ENCODE measurements at places on chromosomes 5 and 9. TPM values are rescaled to one million over a fixed set of nuclear protein-coding genes. Genes with fewer than 3 reads are reported as not detected.

The IFNA2 gene
- not detected for total RNA-seq

The SNX24 gene
- 3.4 TPM for total RNA-seq

The GKAP1 gene
- total RNA-seq: 6.9 TPM

The PCDHGC4 gene
- total RNA-seq: not detected

The LHFPL2 gene
- 2.8 TPM for total RNA-seq

The FOXD4L4 gene
- 0.55 TPM for total RNA-seq

The TLX3 gene
- not detected for total RNA-seq

The CCL27 gene
- total RNA-seq: 0.43 TPM

The LRRC70 gene
- total RNA-seq: 0.86 TPM

The CTNNA1 gene
- total RNA-seq: 24.2 TPM

The FAM53C gene
- 29.3 TPM for total RNA-seq

The GALNT12 gene
- 12.6 TPM for total RNA-seq

The SLC6A7 gene
- total RNA-seq: not detected

The TAS2R1 gene
- total RNA-seq: not detected

The PCDHA9 gene
- total RNA-seq: not detected

The LCN6 gene
- not detected for total RNA-seq

The ROR2 gene
- 0.08 TPM for total RNA-seq

The CER1 gene
- not detected for total RNA-seq

The SPINK1 gene
- not detected for total RNA-seq

The IFNA5 gene
- not detected for total RNA-seq

The OR1J2 gene
- not detected for total RNA-seq

The RNF180 gene
- total RNA-seq: not detected

The SLC6A18 gene
- total RNA-seq: not detected

The BTNL8 gene
- total RNA-seq: not detected

The CDC20B gene
- 0.28 TPM for total RNA-seq

The GRM6 gene
- total RNA-seq: not detected

The SLC45A2 gene
- not detected for total RNA-seq

The DMRT3 gene
- total RNA-seq: not detected

The ZFP2 gene
- total RNA-seq: 0.77 TPM

The C5orf58 gene
- not detected for total RNA-seq

The SLC34A1 gene
- total RNA-seq: 2.1 TPM

The CAMK2A gene
- not detected for total RNA-seq

The ALDH7A1 gene
- 4.2 TPM for total RNA-seq

The PCDHGA7 gene
- 0.28 TPM for total RNA-seq

The DNAJC21 gene
- 56.7 TPM for total RNA-seq

The GFPT2 gene
- total RNA-seq: 9.5 TPM

The DROSHA gene
- total RNA-seq: 66.7 TPM

The CDK9 gene
- 134 TPM for total RNA-seq

The LCN9 gene
- not detected for total RNA-seq

The CMBL gene
- total RNA-seq: 2.4 TPM

The ZNF346 gene
- 30.7 TPM for total RNA-seq

The F2RL1 gene
- 2.7 TPM for total RNA-seq

The MXD3 gene
- total RNA-seq: 94.0 TPM

The FAM221B gene
- total RNA-seq: not detected

The CA9 gene
- total RNA-seq: 1.2 TPM

The PCDHA1 gene
- total RNA-seq: not detected

The ZFP37 gene
- total RNA-seq: 1.8 TPM

The EGFLAM gene
- not detected for total RNA-seq

The TMEFF1 gene
- 0.20 TPM for total RNA-seq

The NFIL3 gene
- total RNA-seq: 19.2 TPM

The PCYOX1L gene
- 35.7 TPM for total RNA-seq

The HTR1A gene
- not detected for total RNA-seq

The CNTRL gene
- 92.3 TPM for total RNA-seq

The PAEP gene
- not detected for total RNA-seq

The SPATA31E1 gene
- not detected for total RNA-seq

The CNTNAP3 gene
- not detected for total RNA-seq

The CDH6 gene
- total RNA-seq: not detected

The TTC39B gene
- total RNA-seq: 35.2 TPM

Data from activated naive CD8-positive, alpha-beta T cell treated with anti-CD3 and anti-CD28 coated beads, Interleukin-2, amount 10 ng/mL, durations not matched to agents 7 days and 5 days (primary cell).